Activated CD4-positive, alpha-beta T cell treated with anti-CD3 and anti-CD28 coated beads, Interleukin-2, amount 10 ng/mL, durations not matched to agents 24 days and 14 days (primary cell): ENCODE measurements at places on chromosomes 16 and 17. TPM values are rescaled to one million over a fixed set of nuclear protein-coding genes. Genes with fewer than 3 reads are reported as not detected.

DNA sequence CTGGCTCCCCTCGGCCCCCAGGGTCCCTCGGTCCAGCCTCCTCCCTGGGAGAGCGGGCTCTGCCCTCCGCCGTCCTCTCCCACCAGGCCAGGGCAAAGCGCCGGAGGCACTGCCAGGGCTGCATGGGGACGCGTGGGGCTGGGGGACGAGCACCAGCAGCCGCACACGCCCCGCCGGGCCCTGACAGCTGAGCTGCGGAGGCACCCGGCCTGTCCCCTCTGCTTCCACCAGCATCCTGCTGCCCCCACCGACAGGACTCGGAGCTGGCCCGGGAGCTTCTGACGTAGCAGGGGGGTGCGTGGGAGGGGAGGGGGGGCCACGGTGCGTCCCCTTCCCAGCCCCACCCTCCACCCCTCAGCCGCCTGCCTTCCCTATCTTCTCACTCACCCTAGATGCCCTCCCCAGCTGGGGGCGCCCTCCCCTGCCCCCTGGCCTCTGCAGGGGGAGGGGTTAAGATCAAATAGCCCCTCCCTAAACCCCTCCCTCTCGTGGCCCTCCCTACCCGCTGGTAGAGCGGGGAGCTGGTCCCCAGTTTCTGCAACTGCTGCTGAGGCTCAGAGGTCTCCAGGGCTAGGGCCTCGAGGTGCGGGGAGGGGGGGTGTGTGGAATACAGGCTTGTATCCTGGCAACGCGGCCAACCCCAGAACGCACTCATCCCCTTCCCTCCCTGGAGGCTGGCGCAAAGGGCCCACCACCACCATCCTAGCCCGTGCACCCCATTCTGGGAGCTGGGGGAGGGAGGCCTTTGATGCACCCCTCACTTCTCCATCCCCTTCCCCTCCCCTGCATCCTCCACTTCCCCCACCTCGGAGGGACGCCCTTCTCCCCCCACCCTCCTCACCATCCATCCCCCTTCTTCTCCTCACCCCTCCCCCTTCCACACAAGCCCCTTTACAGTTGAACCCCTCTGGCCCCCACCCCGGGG is 1.0 kb downstream of the SRCIN1 start:
- DNase-seq = peak; percentile 76

GRCh38 chr16:84084570-84085270 is 32.0 kb downstream of the MBTPS1 start:
- DNase-seq = peak; percentile 91

DNA sequence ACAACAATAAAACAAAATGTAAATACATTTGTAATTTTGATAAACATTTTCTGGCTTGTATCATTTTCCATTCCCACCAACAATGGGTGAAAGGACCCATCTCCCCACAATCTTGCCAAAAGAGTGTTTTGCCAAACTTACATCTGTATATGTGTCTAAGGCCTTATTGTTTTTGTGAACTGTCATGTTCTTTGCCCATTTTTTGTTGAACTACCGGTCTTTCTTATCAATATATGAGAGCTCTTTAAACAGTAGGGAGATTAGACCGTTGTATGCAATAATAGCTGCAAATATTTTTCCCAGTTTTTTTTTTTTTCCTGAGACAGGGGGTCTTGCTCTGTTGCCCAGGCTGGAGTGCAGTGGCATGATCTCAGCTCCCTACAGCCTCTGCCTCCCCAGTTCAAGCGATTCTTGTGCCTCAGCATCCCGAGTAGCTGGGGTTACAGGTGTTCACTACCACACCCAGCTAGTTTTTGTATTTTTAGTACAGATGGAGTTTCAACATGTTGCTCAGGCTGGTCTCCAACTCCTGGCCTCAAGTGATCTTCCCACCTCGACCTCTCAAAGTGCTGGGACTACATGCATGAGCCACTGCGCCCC is 9.6 kb upstream of the STX4 start:
- no peak for DNase-seq

DNA sequence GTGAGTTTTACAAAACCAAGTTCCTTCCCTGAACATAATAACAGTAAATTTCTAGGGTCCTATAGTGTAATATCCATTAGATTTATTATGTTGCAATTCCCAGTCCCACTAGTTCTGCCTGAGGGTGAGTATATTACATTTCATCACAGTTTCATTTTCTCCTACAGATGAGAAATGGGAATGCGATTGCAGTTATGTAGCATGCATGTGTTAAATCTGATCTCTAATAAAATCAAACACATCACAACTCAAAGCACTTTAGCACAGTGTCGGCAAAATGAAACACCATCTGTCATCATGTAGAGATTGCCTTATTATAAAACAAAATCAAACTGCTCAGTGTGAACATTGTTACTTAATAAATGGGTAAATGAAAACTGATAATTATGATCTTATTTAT is 180.5 kb upstream of the TOX3 start:
- DNase-seq = no peak

DNA sequence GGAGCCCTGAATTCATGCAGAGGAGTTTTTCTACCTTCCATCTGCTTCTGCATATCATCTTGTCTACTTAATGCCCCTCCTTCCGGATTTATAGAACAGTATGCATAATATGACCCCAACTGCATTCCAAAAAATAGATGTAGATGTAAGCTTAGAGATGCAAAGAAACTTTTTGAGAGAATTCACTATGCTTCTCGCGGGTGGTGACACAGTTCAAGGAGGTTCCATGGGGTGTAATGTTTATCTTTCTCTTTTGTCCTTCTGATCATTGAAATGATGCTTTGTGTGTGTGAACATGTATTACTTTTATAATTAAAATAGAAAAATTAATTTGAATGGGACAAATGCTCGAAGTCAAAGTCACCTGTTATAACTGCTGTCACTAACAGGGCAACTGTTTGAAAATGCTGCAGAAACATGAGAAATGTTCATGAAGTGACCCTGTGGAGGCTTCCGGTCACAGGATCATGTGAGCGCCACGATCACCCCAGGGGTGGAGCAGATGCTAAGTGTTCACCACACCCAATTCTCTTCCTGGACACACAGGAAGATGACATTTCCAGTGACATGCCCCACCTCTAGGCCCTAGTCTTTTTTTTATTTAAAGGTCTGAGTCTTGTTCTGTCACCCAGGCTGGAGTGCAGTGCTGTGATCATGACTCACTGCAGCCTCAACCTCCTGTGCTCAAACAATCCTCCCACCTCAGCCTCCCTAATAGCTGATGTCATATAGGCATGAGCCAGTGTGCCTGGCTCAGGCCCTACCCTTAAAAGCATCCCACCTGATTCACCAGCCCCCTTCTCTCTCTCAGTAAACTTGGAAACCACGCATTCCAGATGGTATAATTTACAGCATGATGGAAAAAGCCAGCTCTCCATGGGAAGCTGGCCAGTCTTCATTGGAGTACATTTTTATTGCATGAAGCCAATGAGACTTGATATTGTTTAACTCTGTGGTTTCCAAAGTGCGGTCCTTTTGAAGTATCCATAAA is 21.0 kb upstream of the AGRP start:
- peak; percentile 90 for DNase-seq

GRCh38 chr17:13263746-13264145 is 245.9 kb upstream of the ELAC2 start:
- no peak for DNase-seq

- DNase-seq = no peak
These were observed 5.5 kb upstream of the ACSF2 start for GRCh38 chr17:50420419-50421112.

GRCh38 chr17:58493506-58493905 is 5.3 kb upstream of the HSF5 start:
- no peak for DNase-seq

DNA sequence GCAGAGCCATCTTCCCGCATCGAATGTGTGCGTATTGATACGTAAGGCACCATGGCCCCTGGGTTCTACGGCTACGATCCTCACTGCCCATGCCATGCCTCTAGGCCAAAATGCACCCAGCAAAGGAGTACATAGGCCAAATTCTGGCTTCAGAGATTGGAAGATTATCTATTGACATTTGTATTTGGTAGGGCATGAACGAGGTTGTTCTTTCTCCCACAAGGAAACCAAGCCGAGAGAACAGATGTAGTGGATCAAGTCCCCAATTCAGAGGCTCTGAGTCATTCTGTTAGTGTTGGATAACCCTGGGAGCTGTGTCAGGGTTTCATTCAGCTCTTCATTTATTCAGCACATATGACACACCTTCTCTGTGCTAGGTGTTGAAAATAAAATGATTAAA is 36.5 kb downstream of the HOXB1 start:
- DNase-seq = no peak

- DNase-seq = no peak
These were observed 5.4 kb upstream of the P2RX1 start for GRCh38 chr17:3921502-3922319.

GRCh38 chr17:58344791-58345157 is 7.2 kb downstream of the SUPT4H1 start:
- DNase-seq = peak; percentile 89

DNA sequence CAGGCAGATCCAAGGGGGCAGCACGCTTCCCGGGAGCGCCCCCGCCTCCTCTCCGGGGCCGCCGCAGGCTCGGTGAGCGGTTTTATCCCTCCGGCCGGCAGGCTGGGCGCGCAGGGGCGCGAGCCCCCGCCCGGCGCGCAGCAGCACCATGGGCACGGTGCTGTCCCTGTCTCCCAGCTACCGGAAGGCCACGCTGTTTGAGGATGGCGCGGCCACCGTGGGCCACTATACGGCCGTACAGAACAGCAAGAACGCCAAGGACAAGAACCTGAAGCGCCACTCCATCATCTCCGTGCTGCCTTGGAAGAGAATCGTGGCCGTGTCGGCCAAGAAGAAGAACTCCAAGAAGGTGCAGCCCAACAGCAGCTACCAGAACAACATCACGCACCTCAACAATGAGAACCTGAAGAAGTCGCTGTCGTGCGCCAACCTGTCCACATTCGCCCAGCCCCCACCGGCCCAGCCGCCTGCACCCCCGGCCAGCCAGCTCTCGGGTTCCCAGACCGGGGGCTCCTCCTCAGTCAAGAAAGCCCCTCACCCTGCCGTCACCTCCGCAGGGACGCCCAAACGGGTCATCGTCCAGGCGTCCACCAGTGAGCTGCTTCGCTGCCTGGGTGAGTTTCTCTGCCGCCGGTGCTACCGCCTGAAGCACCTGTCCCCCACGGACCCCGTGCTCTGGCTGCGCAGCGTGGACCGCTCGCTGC is 832 bp downstream of the CDK5R1 start:
- peak; percentile 78 for DNase-seq

GRCh38 chr17:39763051-39763820 is 25.5 kb downstream of the GRB7 start:
- no peak for DNase-seq

DNA sequence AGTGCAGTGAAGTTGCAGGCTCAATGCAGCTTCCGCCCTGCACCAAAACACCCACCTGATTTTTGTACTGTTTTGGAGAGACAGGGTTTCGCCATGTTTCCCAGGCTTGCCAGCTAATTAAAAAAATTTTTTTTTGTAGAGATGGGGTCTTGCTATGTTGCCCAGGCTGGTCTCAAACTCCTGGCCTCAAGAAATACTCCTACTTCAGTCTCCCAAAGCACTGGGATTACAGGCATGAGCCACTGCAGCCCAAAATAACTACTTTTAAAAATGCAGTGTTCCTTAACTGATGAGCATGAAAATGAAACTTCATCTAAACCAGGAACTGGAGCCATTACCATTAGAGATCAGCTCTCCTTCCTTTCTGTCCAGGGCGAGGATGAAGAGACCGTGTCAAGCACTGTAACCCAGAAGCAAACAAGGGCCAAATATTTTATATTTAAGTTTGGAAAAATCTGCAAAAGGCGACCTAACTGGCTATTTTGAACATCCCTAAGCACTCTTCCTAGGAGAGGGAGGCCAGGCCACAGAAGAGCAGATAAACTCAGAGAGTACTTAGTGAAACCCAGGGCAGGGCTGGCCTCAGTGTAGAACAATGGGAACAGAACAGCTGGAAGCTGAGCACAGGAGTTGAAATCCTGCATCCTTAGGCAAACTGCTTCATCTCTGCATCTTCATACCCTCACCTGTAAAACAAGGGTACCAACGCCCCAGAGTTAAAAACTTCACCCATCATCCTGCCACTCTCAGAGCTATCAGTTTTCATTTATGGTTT is 24.0 kb downstream of the CREBBP start:
- no peak for DNase-seq

DNA sequence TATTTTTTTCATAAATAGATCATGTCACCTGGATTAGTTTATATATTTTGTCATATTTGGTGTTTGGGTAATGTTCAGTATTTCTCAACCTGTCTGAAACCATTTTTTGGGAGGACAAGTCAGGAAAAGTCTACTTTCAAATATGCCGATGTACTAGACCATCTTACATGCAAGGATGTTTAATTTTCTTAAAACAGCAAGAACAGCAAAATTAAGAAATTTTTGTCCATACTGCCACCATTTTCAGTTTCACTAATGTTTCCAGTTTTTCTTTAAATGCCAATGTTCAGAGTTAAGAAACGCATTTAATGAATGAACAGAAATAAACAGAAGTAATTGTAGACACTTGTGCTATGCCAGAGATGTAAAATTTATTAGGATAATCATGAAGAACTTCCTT is 880 bp downstream of the KRTAP3-3 start:
- no peak for DNase-seq

- no peak for DNase-seq
These were observed 25.1 kb downstream of the UNK start for GRCh38 chr17:75809631-75810111.

DNA sequence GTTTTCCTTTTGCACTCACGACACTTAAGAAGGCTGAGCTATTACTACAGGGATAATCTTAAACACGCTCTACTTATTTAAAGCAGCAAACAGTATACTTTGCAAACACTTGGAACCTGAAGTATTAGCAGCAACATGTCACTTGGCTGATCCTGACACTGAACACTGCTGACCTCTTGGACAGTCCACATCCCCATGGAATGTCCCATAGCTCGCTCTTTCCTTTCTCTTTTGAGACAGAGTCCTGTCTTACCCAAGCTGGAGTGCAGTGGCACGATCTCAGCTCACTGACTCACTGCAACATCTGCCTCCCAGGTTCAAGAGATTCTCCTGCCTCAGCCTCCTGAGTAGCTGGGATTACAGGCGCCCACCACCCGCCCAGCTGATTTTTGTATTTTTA is 26.4 kb downstream of the SMYD4 start:
- no peak for DNase-seq

GRCh38 chr16:24610416-24610755 is 71.0 kb downstream of the RBBP6 start:
- no peak for DNase-seq

DNA sequence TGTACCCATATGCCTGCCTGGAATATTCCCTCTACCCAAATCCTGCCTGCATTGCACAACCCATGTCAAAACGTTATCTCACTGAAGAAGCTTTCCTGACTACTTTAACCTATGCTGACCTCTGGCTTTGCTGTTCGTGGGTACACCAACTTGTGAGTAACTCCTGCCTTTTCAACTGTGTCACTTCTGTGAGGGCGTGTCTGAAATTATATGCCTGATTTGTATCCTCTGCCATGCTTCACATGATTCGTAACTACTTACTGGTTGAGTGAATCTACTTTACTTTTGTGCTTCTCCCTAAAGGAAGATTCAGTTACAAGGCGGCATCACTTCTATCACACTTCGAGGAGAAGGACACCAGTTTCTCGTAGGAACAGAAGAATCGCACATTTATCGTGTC is 33.3 kb upstream of the USP43 start:
- DNase-seq = no peak

Gene LLGL1
- 23.1 and 23.5 TPM in 2 replicates for total RNA-seq

Gene RNF213
- 238 and 264 TPM in 2 replicates for total RNA-seq

Gene MARVELD3
- total RNA-seq = not detected in 2 replicates

Gene AXIN2
- 4.8 and 5.2 TPM in 2 replicates for total RNA-seq

Gene SEC14L5
- total RNA-seq = not detected in 2 replicates

Gene NOXO1
- total RNA-seq = 0.56 TPM in 1 of 2 replicates, not detected in the other

Gene BLTP2
- total RNA-seq = 220 and 225 TPM in 2 replicates

Gene STXBP4
- 8.2 and 9.2 TPM in 2 replicates for total RNA-seq

Gene PRRT2
- total RNA-seq = 1.6 and 1.7 TPM in 2 replicates

Gene KRT33A
- not detected in 2 replicates for total RNA-seq

Gene CA10
- total RNA-seq = not detected in 2 replicates

Gene KRT32
- not detected in 2 replicates for total RNA-seq

Gene DPEP3
- total RNA-seq = not detected in 2 replicates
